ENCODE measurements at places on chromosomes 7 and 10. TPM values are rescaled to one million over a fixed set of nuclear protein-coding genes. Genes with fewer than 3 reads are reported as not detected.

Gene OR2A2
- total RNA-seq = not detected

Gene CAMK2B
- 0.83 TPM for total RNA-seq

Gene AKR1D1
- not detected for total RNA-seq

Gene VWA2
- total RNA-seq = not detected

Gene PNLIPRP2
- not detected for total RNA-seq

Gene SLC26A3
- 12.0 TPM for total RNA-seq

Gene ZYX
- total RNA-seq = 67.3 TPM

Gene PON1
- 0.16 TPM for total RNA-seq

Gene UNC5B
- 1.4 TPM for total RNA-seq

Gene SUN3
- total RNA-seq = not detected

Gene HMX3
- not detected for total RNA-seq

Gene CDH23
- 3.0 TPM for total RNA-seq

- H3K36me3 ChIP-seq = no peaks in the 10 kb centered on the region
- no peak for DNase-seq
- H3K4me3 ChIP-seq = no peak overlapping the region
- H3K27me3 ChIP-seq = no peaks in the 10 kb centered on the region
Observed at GRCh38 chr7:71507680-71508602, 376.0 kb downstream of the GALNT17 start.

GRCh38 chr10:70461397-70462348 lies 16.9 kb upstream of the PALD1 start:
- no peaks in the 10 kb centered on the region for H3K4me1 ChIP-seq
- peak; percentile 80 for DNase-seq
- H3K36me3 ChIP-seq = no peaks in the 10 kb centered on the region
- no peaks in the 10 kb centered on the region for H3K27me3 ChIP-seq
- no peak overlapping the region for H3K4me3 ChIP-seq

- H3K36me3 ChIP-seq = no peaks in the 10 kb centered on the region
- H3K27ac ChIP-seq = no peak overlapping the region
- no peak overlapping the region for H3K4me3 ChIP-seq
- H3K4me1 ChIP-seq = no peaks in the 10 kb centered on the region
Observed at GRCh38 chr10:71423250-71423649, 26.5 kb downstream of the CDH23 start.

DNA sequence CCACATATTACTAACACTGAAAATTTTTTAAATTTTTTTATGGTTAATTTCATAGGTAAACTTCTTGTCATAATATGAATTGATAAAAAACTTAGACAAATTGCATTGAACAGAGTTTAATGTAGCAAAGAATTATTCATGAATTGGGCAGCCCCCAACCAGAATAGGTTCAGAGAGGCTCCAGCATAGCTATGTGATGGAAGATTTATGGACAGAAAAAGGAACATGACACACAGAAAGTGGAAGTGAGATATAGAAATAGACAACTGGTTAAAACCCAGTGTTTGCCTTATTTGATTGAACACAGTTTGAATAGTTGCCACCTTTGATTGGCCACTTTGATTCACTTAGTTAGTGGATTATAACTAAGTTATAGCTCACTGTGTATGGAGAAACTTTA lies 87.2 kb downstream of the AHR start:
- H3K4me3 ChIP-seq = no peak overlapping the region
- DNase-seq = no peak
- no peaks in the 10 kb centered on the region for H3K27me3 ChIP-seq
- H3K27ac ChIP-seq = no peak overlapping the region
- no peaks in the 10 kb centered on the region for H3K4me1 ChIP-seq

- no peak overlapping the region for H3K27ac ChIP-seq
- no peaks in the 10 kb centered on the region for H3K4me1 ChIP-seq
- no peaks in the 10 kb centered on the region for H3K36me3 ChIP-seq
- DNase-seq = no peak
Observed at GRCh38 chr10:115827231-115828009, 445.6 kb downstream of the GFRA1 start.

GRCh38 chr10:97759946-97760345 lies 11.9 kb downstream of the SFRP5 start:
- no peak overlapping the region for H3K27ac ChIP-seq
- DNase-seq = no peak
- H3K4me3 ChIP-seq = no peak overlapping the region
- no peaks in the 10 kb centered on the region for H3K4me1 ChIP-seq
- peaks cover 46% of the 10 kb centered on the region for H3K36me3 ChIP-seq

- no peaks in the 10 kb centered on the region for H3K27me3 ChIP-seq
- DNase-seq = no peak
- H3K4me3 ChIP-seq = no peak overlapping the region
- no peaks in the 10 kb centered on the region for H3K36me3 ChIP-seq
Observed at GRCh38 chr7:145216866-145217265, 381.0 kb upstream of the TPK1 start.

- no peak for DNase-seq
- no peaks in the 10 kb centered on the region for H3K4me1 ChIP-seq
- H3K36me3 ChIP-seq = no peaks in the 10 kb centered on the region
- H3K27me3 ChIP-seq = peaks cover 65% of the 10 kb centered on the region
- H3K4me3 ChIP-seq = no peak overlapping the region
Observed at GRCh38 chr10:103284170-103284569, 7.2 kb downstream of the INA start.

- no peak for DNase-seq
- no peaks in the 10 kb centered on the region for H3K4me1 ChIP-seq
- H3K27me3 ChIP-seq = no peaks in the 10 kb centered on the region
- H3K36me3 ChIP-seq = peaks cover 4% of the 10 kb centered on the region
Observed at GRCh38 chr7:514651-515598, 4.7 kb downstream of the PDGFA start.

DNA sequence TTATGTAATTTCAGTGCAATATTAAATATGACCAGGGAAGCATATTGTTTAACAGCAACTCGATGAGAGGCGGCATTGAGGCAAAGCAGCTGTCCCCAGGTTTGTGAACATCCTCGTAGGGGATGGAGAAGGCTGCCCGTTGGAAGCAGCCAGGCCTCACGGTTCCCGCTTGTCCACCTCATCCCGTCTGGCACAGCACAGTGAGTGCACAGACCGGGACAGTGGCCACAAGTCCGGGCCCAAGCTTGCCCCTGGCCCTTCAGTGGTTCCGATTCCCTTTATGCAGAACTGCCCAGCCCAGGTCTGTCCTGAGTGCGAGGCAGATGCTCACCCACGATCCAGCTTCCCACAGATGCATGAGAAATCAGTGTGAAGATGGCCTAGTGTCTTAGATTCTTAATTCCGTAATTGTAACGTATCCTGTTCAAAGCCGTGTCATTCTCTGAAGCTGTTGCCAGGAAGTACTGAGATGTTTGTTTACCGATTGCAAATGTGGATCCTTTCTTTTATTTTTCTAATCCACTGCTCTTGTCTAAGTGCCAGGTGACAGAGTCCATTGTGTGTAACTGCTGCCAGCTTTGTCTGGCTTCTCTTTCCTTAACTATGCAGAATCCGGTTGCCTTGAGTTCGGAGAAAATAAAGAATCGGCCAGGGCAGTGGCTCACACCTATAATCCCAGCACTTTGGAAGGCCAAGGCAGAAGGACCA lies 35.5 kb downstream of the PFKP start:
- no peaks in the 10 kb centered on the region for H3K36me3 ChIP-seq
- H3K27ac ChIP-seq = peak overlapping the region; percentile 74
- no peak overlapping the region for H3K4me3 ChIP-seq
- H3K4me1 ChIP-seq = peaks cover 14% of the 10 kb centered on the region
- no peaks in the 10 kb centered on the region for H3K27me3 ChIP-seq

DNA sequence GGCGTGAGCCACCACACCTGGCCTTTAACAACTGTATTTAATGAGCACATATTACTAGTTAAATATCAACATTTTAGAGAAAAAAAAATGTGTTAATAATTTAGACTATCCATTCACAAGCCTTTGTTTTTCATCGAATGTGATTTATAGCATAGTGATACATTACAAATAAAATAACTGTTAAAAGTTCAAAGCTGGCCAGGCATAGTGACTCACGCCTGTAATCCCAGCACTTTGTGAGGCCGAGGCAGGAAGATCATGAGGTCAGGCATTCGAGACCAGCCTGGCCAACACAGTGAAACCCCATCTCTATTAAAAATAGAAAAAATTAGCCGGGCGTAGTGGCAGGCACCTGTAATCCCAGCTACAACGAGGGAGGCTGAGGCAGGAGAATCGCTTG lies 72.7 kb downstream of the HACD1 start:
- H3K27me3 ChIP-seq = no peaks in the 10 kb centered on the region
- no peaks in the 10 kb centered on the region for H3K4me1 ChIP-seq
- no peak overlapping the region for H3K27ac ChIP-seq

DNA sequence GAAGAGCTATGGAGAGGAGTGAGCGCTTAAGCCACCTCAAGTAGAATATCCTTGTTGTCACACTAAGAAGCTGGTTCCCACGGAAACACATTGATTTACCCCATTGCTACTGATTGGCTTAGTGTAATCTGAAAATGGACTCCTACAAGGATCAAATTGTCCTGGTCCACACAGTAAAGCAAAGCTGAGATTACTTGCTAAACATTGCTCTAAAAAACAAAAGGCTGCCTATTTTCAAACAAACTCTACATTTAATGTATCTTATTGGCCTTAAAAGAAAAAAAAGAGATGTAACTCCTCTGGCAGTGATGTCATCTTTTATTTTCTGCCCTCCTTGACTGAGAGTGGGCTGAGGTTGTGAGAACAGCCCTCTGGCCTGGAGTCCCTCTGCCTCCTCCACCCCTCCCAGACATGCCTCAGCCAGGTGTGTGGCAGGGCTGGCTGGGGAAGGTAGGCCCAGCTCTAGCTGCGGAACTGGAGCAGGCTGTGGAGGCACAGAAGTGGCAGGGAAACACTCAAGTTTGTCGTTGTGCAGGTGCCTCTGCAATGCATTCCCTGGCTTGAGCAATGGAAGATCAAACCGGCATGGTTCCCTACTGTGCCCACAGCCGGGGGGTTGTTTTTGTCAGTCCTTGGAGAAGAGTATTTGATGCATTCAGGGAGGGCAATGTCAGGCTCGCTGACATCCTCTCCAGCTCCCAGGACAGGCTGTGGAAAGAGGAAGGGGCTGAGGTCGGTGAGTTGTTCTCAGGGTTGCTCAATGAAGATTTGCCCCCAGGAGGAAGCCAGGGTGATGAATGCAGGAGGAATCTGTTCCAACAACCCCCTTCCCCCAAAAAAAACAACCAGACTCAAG lies 9.1 kb downstream of the KLF6 start:
- no peak overlapping the region for H3K4me3 ChIP-seq
- peaks cover 9% of the 10 kb centered on the region for H3K36me3 ChIP-seq
- H3K4me1 ChIP-seq = peaks cover 63% of the 10 kb centered on the region
- peak; percentile 67 for DNase-seq
- peak overlapping the region; percentile 98 for H3K27ac ChIP-seq

GRCh38 chr10:82861889-82862288 lies 986.9 kb downstream of the NRG3 start:
- H3K27ac ChIP-seq = no peak overlapping the region
- H3K36me3 ChIP-seq = no peaks in the 10 kb centered on the region
- no peaks in the 10 kb centered on the region for H3K4me1 ChIP-seq
- no peaks in the 10 kb centered on the region for H3K27me3 ChIP-seq

- H3K4me1 ChIP-seq = no peaks in the 10 kb centered on the region
- H3K36me3 ChIP-seq = no peaks in the 10 kb centered on the region
- no peak overlapping the region for H3K4me3 ChIP-seq
- no peaks in the 10 kb centered on the region for H3K27me3 ChIP-seq
- peak; percentile 46 for DNase-seq
- H3K27ac ChIP-seq = no peak overlapping the region
Observed at GRCh38 chr7:1843921-1844335, 173.9 kb downstream of the ELFN1 start.

- H3K4me1 ChIP-seq = no peaks in the 10 kb centered on the region
- H3K27me3 ChIP-seq = no peaks in the 10 kb centered on the region
- no peak overlapping the region for H3K4me3 ChIP-seq
- H3K27ac ChIP-seq = no peak overlapping the region
- DNase-seq = no peak
Observed at GRCh38 chr7:121853307-121853706, 19.7 kb upstream of the PTPRZ1 start.

- H3K36me3 ChIP-seq = no peaks in the 10 kb centered on the region
- no peak for DNase-seq
- H3K27ac ChIP-seq = no peak overlapping the region
- H3K4me1 ChIP-seq = peaks cover 12% of the 10 kb centered on the region
- H3K27me3 ChIP-seq = peaks cover 13% of the 10 kb centered on the region
Observed at GRCh38 chr10:52318822-52319464, 4.9 kb downstream of the DKK1 start.

- H3K36me3 ChIP-seq = no peaks in the 10 kb centered on the region
- DNase-seq = no peak
- no peak overlapping the region for H3K27ac ChIP-seq
- H3K27me3 ChIP-seq = no peaks in the 10 kb centered on the region
- H3K4me3 ChIP-seq = no peak overlapping the region
Observed at GRCh38 chr7:7654964-7655715, 14.6 kb downstream of the UMAD1 start.

DNA sequence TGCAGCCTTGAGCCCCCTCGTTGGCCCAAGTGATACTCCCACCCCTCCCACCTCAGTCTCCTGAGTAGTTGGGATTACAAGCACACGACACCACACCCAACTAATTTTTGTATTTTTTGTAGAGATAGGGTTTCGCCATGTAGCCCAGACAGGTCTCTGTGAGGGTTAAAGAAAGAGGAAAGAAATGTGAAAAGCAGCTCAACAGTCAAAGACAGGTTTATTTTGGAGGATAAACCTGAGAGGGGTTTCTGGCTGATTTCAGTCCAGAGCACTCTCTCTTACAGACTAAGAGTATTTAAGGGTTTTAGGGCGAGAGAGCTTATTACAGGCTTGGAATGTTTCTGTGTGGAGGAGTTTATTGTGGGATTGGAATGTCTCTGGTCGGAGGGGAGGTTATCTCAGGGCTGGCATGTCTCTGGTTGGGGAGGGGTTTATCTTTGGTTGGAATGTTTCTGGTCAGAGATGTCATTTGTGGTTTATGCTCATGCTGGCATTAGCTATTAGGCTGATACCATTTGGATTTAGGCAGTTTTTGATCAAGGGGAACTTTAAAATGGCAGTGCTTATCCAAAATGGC lies 26.1 kb upstream of the SNX10 start:
- H3K4me3 ChIP-seq = no peak overlapping the region
- H3K27me3 ChIP-seq = no peaks in the 10 kb centered on the region
- no peak overlapping the region for H3K27ac ChIP-seq
- no peak for DNase-seq
- H3K36me3 ChIP-seq = no peaks in the 10 kb centered on the region

GRCh38 chr10:129168660-129169059 lies 298.4 kb upstream of the MGMT start:
- H3K4me1 ChIP-seq = no peaks in the 10 kb centered on the region
- no peak for DNase-seq
- no peaks in the 10 kb centered on the region for H3K27me3 ChIP-seq
- H3K36me3 ChIP-seq = no peaks in the 10 kb centered on the region
- no peak overlapping the region for H3K27ac ChIP-seq
- no peak overlapping the region for H3K4me3 ChIP-seq

DNA sequence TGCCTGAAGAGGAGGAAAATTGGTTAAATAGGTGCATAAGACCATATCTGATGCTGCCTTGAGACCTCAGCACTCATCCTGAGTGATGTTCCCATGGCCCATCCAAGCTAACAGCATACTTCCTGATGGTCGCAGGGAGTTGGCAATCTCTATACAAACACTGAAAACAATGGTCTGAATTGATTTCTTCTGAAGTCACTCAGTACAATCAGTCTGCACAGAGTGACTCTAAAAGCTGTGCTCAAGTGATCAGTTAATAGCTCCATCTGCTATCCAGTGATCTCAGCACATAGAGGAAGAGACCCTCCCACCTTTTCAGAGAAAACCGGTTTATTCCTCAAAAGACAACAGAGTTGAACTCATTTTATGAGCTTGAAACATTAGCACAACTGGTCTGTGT lies 3.9 kb downstream of the PPP1R17 start:
- H3K27ac ChIP-seq = no peak overlapping the region
- no peak overlapping the region for H3K4me3 ChIP-seq
- H3K36me3 ChIP-seq = no peaks in the 10 kb centered on the region
- H3K27me3 ChIP-seq = no peaks in the 10 kb centered on the region

GRCh38 chr7:141785706-141786552 lies 4.1 kb upstream of the TAS2R5 start:
- H3K27me3 ChIP-seq = no peaks in the 10 kb centered on the region
- H3K36me3 ChIP-seq = no peaks in the 10 kb centered on the region
- no peak overlapping the region for H3K4me3 ChIP-seq
